Activated CD4-positive, alpha-beta T cell treated with anti-CD3 and anti-CD28 coated beads for 24 hours (primary cell): ENCODE measurements at places on chromosomes 12 and 14.
A peak's percentile ranks its signal among the peaks of the same experiment; 100 is the strongest.

- DNase-seq, result no peak
These were observed 101.9 kb downstream of the RFLNA start for GRCh38 chr12:124396544-124397398.

DNA sequence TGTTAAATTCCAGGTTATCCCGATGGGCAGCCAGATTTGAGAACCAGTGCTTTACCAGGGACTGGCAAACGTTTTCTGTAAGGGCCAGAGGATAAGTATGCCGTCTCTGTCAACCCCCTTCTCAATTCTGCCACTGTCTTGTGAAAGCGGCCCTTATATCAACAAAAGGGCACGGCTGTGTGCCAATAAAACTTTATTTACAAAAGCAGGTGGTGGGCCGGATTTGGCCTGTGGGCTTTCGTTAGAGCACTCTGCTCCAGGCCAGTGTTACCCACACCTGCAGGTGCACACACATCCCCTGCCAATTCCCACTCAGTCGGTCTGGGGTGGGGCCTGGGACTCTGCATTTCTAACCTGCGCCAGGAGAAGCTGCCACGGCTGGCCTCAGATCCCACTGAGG, 111.2 kb downstream of the RFLNA start:
- DNase-seq, result no peak

DNA sequence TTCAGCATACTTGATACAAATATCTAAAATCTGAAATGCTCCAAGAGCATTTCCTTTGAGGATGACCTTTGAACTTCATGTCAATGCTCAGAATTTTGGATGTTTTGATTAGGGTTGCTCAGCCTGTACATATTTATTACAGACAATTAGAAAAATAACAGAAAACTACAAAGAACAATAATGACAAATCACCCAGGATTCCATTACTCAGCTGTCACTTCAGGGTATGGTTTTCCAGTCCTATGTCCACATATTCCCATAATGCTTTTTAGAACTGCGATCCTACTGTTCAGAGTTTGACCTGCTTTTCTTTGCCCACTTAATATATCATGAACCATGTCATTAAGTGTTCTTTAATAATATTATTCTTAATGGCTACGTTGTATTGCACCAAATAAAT, 11.4 kb downstream of the DLGAP5 start:
- no peak for DNase-seq

GRCh38 chr12:13935169-13935568, 46.2 kb downstream of the GRIN2B start:
- no peak for DNase-seq

DNA sequence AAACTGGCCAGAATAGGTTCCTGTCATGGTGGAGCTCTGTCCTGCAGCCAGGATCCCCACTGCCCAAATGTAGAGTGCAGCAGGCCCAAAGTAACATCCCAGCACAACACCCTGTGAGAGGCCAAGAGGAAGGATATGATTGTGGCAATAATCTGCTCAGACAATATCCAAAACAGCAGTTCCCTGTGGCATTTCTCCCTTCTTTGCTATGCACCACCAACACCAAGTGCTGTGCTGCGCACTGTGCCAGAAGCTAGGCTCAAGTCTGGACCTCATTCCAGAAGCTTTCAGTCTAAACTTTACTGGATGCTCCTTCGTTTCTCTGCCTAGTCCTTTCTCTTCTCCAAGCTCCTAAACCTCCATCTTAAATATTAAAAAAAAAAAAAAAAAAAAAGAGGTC, 33.4 kb downstream of the SLC11A2 start:
- no peak for DNase-seq

GRCh38 chr12:79121486-79121885, 256.9 kb downstream of the SYT1 start:
- no peak for DNase-seq

DNA sequence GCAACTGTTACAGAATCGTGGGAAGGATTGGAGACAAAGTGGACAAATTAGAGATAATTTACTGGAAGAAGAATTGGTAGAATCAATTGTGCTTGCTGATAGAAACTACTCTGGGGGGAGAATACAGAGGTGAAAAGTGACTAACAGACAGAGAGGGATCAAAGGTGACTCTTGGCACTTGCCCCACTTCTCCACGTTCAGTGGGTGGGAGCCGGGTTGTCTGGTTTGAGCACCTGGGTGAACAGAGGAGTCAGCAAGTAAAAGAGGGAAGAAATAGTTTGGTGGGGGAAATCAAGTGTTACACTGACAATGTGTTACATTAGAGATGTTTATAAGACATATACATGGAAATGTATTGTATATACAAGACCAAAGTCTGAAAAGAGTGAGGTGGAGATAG, 69.1 kb downstream of the PPP2R5E start:
- no peak for DNase-seq

GRCh38 chr14:51650716-51651387, 858 bp upstream of the FRMD6 start:
- no peak for DNase-seq

DNA sequence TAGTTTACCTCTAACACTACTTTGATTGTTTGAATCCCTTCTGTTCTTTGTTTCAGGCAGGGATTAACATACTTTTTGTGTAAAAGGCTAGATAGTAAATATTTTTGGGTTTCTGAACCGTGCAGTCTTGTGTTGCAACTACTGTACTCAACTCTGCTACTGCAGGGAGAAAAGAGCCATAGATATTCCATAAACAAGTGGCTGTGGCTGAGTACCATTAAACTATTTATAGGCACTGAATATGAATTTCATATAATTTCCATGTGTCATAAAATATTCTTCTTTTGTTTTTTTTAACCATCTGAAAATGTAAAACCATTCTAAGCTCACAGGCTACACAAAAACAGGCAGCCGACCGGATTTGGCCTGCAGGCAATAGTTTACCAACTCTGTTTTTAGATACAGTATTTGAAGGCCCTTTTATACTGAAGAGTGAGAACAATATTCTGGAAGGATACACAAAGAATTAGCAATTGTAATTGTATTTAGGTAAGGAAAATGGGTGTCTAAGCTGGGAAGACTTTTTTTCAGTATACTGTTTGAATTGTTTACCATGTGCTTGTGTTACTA, 15.7 kb downstream of the NR1H4 start:
- no peak for DNase-seq

DNA sequence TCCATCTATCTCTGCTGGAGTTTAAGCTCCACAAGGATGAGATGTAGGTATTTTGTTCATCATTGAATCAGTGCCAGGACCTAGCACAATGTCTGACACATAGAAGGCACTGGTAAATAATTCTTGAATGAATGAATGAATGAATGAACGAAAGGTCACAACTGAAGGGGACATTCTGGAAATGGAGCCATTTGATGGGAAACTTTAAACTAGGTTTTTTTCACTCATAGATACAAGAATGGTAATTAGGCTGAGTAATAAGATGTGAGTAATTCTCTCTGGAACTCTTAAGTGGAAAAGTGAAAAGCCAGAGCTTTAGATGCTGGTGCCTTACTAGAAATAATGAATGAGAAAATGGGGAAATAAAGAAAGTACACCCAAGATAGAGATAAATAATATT, 44.3 kb downstream of the SCN8A start:
- DNase-seq, result no peak

DNA sequence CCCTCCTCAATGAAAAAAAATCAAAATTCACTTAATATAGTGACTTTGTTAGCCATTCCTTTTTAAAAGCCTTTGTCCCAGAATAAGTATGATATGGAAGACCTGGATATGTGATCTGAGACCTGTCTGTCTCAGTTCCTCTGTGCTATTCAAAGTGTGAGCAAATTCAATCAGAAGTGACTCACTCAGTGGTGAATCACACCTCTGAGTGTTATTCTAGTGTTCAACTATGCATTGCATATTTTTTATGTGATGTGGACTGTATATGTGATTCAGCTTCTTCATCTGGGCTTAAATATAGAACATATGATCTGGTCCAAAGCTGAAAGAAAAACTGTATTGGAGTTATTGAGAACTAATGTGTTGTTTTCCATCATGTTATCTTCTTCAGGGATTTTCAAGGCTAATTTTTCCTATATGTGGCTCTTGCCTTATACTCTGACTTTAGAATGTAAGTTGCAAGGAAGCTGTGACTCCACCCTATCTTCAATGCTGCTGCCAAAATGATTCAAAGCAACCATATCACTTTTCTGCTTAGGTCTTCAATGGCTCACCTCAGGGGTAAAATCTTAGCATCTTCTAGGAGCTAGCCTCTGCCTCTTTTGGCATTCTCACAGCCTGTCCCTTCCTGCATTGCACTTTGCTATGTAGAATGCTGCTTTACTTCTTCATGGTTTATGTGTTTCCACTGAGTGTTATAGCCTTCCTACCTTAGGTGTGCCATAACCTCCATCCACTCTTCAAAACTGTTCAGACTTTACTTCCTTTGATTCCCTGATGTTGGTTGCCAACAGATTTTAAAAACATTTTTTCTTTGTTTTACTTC, 169.8 kb downstream of the OTOGL start:
- no peak for DNase-seq

GRCh38 chr12:52311285-52311648, 9.9 kb downstream of the KRT83 start:
- no peak for DNase-seq

- no peak for DNase-seq
These were observed 35.4 kb upstream of the EIF5 start for GRCh38 chr14:103298620-103299019.

GRCh38 chr12:48105321-48105866, 485 bp downstream of the SENP1 start:
- peak; percentile 19 for DNase-seq

DNA sequence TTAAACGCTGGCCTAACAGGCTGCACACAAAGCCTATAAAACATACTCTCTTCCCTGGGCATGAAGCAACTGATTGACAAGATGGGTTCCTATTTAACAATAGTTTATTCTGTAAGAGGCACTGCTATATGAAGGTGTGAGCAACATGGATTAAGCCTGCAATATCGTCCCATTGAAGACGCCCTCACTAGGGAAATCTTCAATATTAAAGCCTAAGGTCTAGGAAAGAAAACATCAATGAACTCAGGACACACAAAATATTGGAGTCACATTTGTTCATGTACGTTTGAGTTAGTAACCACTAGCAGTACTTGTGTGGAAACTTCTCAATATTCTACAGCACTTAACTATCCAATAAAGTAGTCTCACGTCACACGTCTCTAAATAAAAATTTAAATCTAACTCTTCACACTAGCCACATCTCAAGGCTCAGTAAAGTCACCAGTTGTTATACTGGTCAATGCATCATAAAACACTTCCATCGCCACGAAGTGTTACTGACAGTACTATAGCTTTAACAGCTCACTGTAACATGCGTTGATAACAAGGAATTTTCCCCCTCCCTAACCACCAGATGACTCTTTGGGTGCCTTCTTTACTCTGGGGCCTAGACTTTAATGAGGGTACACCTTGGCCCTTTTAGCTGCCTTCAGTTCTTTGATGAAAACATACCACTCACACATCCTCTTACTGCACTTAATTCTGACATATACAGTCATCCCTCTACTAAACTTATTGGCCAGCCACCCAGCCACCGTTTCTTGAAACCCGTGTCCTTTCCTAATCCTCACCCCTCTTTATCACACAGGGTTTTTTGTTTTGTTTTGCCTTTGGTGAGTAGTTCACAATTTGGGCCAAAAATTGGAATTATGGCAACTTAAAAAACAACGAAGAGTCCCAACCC, 50.1 kb upstream of the OR5AU1 start:
- no peak for DNase-seq

DNA sequence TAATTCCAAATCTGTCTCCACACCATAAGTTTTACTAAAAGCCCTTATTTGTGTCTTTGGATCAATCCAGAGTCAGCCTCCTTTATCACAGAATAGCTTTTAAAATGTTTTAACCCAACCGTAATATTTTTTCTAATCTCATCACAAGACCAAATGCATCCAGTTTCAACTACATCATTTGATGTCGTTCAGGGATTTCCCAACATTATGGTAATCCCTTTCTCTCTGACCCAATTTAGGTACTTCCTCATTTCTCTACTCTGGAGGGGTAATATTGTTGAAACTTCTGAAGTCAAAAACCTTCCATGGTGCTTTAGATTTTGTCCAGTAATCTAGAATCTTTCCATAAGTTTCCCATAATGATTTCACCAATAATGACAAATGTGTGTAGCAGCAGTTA, 596.8 kb downstream of the SOX5 start:
- DNase-seq, result no peak

DNA sequence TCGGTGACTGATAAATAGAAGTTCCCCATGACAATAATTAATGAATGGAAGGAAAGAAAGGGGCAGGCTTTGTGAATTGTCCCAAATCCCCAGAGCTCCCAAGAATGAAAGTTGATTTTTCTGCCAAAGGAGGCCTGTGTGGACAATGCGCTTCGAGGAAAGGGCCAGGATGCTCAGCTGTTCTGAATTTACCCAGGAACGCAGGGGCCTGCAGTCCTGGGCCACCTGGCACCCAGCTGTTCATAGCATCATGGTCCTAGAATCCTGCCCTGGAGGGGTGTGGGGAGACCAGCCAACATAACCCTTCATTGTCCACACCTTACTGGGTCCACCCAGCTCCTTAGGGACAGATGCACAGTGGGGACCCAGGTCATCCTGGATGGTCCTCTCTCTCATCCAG, 587.5 kb downstream of the BCL11B start:
- no peak for DNase-seq

- DNase-seq, result no peak
These were observed 1.2 kb downstream of the AREL1 start for GRCh38 chr14:74711651-74712050.

GRCh38 chr12:79141776-79142175, 277.2 kb downstream of the SYT1 start:
- DNase-seq, result no peak

- no peak for DNase-seq
These were observed 1885.8 kb upstream of the SEL1L start for GRCh38 chr14:83419420-83419819.

DNA sequence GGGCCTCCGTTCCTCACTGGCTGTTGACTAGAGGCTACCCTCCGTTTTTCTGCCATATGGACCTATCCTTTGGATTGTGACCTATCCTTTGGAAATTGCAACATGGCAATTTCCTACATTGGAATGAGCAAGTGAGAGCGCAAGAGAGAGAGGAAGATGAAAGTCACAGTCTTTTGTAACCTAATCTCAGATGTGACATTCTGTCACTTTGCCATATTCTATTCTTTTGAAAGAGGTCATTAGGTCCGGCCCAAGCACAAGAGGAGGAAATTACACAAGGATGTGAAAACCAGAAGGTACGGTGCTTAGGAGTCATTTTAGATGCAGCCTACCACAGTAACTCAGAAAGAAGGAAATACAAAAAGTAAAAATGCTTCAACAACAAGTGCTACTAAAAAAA, 47.3 kb upstream of the SRP54 start:
- no peak for DNase-seq

GRCh38 chr12:3896356-3896755, 23.2 kb upstream of the PARP11 start:
- no peak for DNase-seq

GRCh38 chr12:75981247-75982168, 50.1 kb downstream of the PHLDA1 start:
- no peak for DNase-seq

GRCh38 chr12:105357162-105357691, 26.7 kb downstream of the C12orf75 start:
- no peak for DNase-seq

GRCh38 chr14:103613517-103613916, 15.5 kb upstream of the KLC1 start:
- DNase-seq, result no peak
